ENCODE measurements at places on chromosomes 4 and X. TPM values are rescaled to one million over a fixed set of nuclear protein-coding genes. Genes with fewer than 3 reads are reported as not detected.

CABS1 gene
- total RNA-seq: not detected

SPANXA1 gene
- not detected for total RNA-seq

GRPEL1 gene
- total RNA-seq: 65.5 TPM

SYNPO2 gene
- total RNA-seq: 0.35 TPM

AFF2 gene
- 1.4 TPM for total RNA-seq

- no peaks in the 10 kb centered on the region for H3K27me3 ChIP-seq
- H3K4me1 ChIP-seq: no peaks in the 10 kb centered on the region
- DNase-seq: no peak
- no peak overlapping the region for H3K27ac ChIP-seq
- H3K36me3 ChIP-seq: no peaks in the 10 kb centered on the region
- no peak overlapping the region for H3K4me3 ChIP-seq
Measured at GRCh38 chr4:84051639-84052038, 447.5 kb downstream of the NKX6-1 start.

- no peaks in the 10 kb centered on the region for H3K27me3 ChIP-seq
- H3K27ac ChIP-seq: no peak overlapping the region
- H3K4me3 ChIP-seq: no peak overlapping the region
- H3K4me1 ChIP-seq: peaks cover 41% of the 10 kb centered on the region
Measured at GRCh38 chr4:38605753-38606586, 58.0 kb upstream of the KLF3 start.

- H3K4me1 ChIP-seq: no peaks in the 10 kb centered on the region
- H3K4me3 ChIP-seq: no peak overlapping the region
- no peaks in the 10 kb centered on the region for H3K36me3 ChIP-seq
- H3K27ac ChIP-seq: no peak overlapping the region
Measured at GRCh38 chr4:141248029-141248428, 27.3 kb downstream of the ZNF330 start.

- DNase-seq: no peak
- H3K4me3 ChIP-seq: no peak overlapping the region
- H3K36me3 ChIP-seq: peaks cover 2% of the 10 kb centered on the region
- no peak overlapping the region for H3K27ac ChIP-seq
- H3K4me1 ChIP-seq: peaks cover 40% of the 10 kb centered on the region
Measured at GRCh38 chrX:15745179-15745578, 7.1 kb downstream of the CA5B start.

- H3K4me3 ChIP-seq: no peak overlapping the region
- H3K27ac ChIP-seq: no peak overlapping the region
- no peaks in the 10 kb centered on the region for H3K4me1 ChIP-seq
- no peaks in the 10 kb centered on the region for H3K36me3 ChIP-seq
- DNase-seq: no peak
Measured at GRCh38 chr4:139719381-139720101, 53.9 kb downstream of the MGST2 start.

GRCh38 chr4:1983053-1983845 is 25.5 kb downstream of the NELFA start:
- no peaks in the 10 kb centered on the region for H3K27me3 ChIP-seq
- peaks cover 3% of the 10 kb centered on the region for H3K36me3 ChIP-seq
- peak overlapping the region; percentile 68 for H3K27ac ChIP-seq
- DNase-seq: no peak

GRCh38 chrX:84187533-84188319 is at the start of gene RPS6KA6:
RPS6KA6 (minus strand) TSS chrX:84188199; CDS start chrX:84187899, 300 bp downstream.
- no peak within 1 kb of the TSS for H3K27ac ChIP-seq
- no peak for DNase-seq
- peak within 1 kb of the TSS; percentile 54 for H3K4me3 ChIP-seq
- peaks cover 2% of the 10 kb centered on the region for H3K36me3 ChIP-seq

DNA sequence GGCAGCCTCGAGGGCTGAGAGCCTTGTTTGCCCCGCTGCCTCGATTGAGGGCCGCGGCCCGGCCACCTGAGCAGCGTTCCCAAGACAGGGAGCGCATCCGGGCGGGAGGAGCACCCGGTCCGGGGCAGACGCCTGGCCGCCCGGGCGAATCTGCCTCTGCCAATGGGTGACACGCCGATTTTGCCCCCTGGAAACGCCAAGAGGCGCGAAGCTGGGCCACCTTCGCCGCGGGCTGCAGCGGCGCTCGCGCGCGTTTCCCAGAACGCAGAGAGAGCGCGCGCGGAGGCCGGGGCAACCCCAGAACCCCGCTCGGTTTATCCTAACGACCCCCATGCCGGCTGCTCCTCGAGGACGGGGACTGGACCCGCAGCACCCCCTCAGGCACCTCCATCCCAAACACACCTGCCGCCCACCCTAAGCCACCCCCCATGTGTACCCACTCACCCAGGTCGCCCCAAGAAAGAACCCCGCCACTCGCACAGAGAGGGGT is 575 bp downstream of the MAP7D2 start:
- H3K4me1 ChIP-seq: peaks cover 19% of the 10 kb centered on the region
- no peak for DNase-seq
- peak overlapping the region; percentile 54 for H3K4me3 ChIP-seq
- no peak overlapping the region for H3K27ac ChIP-seq
- H3K36me3 ChIP-seq: no peaks in the 10 kb centered on the region

DNA sequence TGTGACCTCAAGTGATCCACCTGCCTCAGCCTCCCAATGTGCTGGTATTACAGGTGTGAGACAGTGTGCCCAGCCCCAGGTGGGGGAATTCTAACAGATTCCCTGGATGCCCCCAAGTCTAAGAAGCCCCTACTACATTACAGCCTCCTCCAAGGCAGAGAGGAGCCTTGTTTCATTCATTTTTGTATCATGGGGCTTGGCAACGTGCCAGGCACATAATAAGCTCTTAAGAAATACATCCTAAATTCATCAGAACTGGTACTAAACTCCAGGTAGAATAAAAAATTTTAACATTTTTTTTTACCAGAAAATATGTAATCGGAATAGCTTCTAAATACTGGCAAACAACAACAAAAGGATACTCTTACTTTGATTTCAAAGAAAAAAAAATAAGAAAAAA is 127.1 kb downstream of the CHIC2 start:
- H3K4me1 ChIP-seq: no peaks in the 10 kb centered on the region
- H3K4me3 ChIP-seq: no peak overlapping the region
- peaks cover 2% of the 10 kb centered on the region for H3K36me3 ChIP-seq
- no peak for DNase-seq
- no peak overlapping the region for H3K27ac ChIP-seq

GRCh38 chr4:37609626-37610025 is 76.5 kb downstream of the RELL1 start:
- peaks cover 8% of the 10 kb centered on the region for H3K36me3 ChIP-seq
- H3K27me3 ChIP-seq: no peaks in the 10 kb centered on the region
- DNase-seq: no peak
- peaks cover 11% of the 10 kb centered on the region for H3K4me1 ChIP-seq
- no peak overlapping the region for H3K4me3 ChIP-seq

GRCh38 chr4:146053891-146054290 is 115.3 kb upstream of the ZNF827 start:
- H3K36me3 ChIP-seq: no peaks in the 10 kb centered on the region
- no peaks in the 10 kb centered on the region for H3K4me1 ChIP-seq
- H3K27ac ChIP-seq: no peak overlapping the region
- H3K27me3 ChIP-seq: peaks cover 6% of the 10 kb centered on the region
- no peak for DNase-seq

DNA sequence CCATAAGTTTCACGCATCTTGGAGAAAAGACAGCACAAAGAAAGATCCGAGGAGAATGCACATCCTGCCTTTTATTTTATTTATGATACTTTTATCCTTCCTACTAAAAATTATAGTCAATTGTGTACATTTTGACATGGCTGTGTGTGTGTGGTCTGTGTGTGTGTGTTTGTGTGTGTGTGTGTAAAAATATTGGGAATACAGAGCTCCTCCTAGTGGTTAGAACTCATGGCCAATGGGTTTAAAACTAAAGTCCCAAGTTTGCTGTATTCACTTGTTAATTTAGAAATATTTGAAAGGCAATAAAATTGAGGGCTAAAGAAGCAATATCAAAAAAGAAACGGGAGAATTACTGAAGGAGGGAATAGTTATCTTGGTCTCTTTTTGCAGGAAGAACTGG is 47.5 kb downstream of the NKX6-1 start:
- no peak overlapping the region for H3K27ac ChIP-seq
- H3K27me3 ChIP-seq: peaks cover 10% of the 10 kb centered on the region
- no peak for DNase-seq
- no peak overlapping the region for H3K4me3 ChIP-seq

Data from activated T-cell treated with anti-CD3 and anti-CD28 coated beads, Interleukin-2, amount 50 U/mL, for 72 hours (primary cell).